ENCODE measurements at places on chromosomes 7 and 10. TPM values are rescaled to one million over a fixed set of nuclear protein-coding genes. Genes with fewer than 3 reads are reported as not detected.

Gene FAM25C
- total RNA-seq: not detected

Gene HMX2
- total RNA-seq: not detected

Gene PSMG3
- total RNA-seq: 32.7 TPM

Gene CXCL12
- total RNA-seq: 68.9 TPM

Gene ALKBH4
- 31.8 TPM for total RNA-seq

Measured in cardiac muscle cell (in vitro differentiated cells and primary cell).